ENCODE measurements at places on chromosomes 11 and 22.

DNA sequence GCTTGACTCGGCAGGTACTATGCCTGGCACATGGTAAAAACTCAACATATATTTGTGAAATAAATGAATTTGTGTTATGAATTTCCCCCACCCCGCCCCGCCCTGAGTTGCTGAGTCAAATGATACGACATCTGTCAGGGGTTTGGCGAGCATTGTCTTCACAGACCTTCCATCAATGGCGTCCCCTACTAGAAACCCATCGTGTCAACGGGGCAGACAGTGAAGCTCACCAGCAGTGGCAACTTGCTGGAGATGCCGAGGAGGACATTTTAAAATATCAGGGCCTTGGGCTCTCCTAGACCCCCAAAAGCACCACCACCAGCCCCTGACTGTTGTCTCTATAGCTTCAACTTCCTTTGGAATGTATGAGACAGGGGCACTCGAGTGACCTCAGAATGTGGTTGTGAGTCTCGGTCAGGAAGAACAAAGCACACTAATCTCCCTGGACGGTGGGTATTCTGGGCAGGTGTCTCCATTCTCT lies 761 bp upstream of the NXF1 start:
- DNase-seq, result no peak

GRCh38 chr11:34749666-34750659 lies 129.1 kb downstream of the EHF start:
- no peak for DNase-seq

DNA sequence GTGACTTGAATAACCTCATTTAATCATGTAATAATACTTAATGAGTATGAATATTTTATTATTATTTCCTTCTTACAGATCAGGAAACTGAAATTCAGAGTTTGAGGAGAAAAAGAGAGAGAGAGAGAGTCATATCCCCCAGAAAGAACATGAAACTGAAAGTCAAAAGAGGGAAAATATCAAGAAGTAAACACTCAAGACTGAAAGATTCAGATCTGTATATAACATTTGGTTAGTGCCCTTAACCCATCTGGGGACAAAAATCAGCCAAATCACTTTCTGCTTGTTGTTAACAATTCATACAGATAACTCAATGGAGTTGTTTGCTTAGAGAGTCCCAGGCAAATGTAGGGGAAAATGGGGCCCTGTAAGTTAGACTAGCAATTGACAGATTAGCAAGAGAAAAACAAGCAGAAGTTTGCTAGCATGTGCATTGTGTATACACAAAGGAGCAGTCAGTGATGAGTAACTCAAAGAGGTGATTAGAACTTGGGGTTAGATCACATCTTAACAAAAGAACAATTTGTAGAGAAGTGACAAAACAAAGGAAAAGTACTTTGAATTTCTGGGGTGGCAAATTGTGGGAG lies 25.9 kb upstream of the MMP13 start:
- DNase-seq, result no peak

DNA sequence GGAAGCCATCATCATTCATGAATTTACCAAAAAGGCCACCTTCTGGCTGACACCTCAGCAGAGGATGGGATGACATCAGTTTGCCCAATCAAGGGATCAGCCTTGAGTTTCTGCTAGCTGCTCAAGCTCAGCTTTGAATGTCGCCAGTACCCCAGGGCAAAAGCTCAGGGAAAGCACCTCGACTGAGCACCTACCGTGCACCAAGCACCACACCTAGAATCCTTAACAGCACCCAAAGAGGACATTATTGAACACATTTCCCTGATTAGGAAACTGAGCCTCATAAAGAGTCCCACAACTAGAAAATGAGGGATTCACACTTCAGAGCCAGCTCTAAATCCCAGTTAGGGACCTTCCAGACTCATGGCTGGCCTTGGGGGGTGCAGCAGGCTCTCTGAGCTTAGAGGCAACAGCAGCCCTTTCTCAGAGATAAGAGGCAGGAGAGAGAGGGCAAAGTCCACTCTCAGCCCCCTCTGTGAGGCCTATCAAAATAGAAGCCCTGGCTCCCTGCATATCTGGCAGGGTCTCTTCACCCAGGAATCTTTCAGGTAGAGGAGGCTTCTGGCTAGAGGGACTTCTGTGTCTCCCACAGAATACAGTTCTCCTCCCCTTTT lies 13.4 kb upstream of the DAGLA start:
- no peak for DNase-seq

DNA sequence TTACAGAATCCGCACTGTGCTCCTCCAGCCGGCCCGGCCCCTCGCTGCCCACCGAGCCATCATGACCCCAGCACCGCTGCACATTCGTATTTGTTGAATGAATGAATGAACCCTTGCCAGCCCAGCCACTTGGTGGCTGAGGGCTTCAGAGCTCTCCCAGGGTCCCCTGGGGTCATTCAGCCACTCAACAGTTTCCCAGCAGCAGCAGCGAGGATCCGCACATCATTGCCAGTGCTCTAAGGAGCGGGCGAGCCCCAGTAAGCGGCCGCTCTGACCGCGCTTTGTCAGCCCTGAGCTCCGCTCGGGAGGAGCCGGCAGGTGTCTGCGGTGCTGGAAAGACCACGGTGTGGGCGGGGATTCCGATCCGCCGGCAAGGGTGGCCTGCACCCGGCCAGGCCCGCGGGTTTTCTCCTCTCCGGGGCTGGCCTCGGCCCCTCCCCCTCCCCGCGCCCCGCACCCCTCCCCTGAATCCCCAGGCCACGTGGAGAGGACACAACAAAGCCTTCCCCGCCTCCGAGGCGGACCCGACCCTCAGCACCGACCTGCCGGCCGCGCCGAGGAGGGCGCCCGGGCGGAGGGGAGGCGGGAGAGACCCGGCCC lies 563 bp downstream of the BID start:
- peak; percentile 41 for DNase-seq

GRCh38 chr11:73265853-73266645 lies 6.1 kb upstream of the P2RY6 start:
- no peak for DNase-seq

DNA sequence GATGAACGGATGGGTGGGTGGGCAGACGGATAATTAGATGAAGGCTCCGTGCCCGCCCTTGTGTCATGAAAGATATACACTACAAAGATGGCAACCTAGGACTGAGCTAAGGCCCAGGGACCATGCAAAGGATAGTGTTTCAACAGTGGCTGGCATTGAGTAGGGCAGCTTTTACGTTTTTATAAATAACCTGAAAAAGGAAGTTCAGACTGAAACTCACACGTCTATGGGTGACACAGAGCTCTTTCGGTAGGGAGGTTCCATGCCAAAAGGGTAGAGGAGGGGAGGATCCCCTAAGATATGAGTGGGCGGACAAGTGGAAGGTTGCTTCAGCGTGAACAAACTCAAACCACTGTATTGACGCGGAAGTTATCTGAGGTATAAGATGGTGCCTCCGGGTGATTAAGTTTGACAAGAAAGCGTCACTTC lies 90.5 kb downstream of the UBASH3B start:
- no peak for DNase-seq

- no peak for DNase-seq
These were observed 1.9 kb downstream of the DUSP18 start for GRCh38 chr22:30665786-30666185.

- DNase-seq, result no peak
These were observed 51.2 kb downstream of the TPBGL start for GRCh38 chr11:75291741-75292140.

- no peak for DNase-seq
These were observed 165.1 kb downstream of the DBX1 start for GRCh38 chr11:19995145-19995544.

- DNase-seq, result no peak
These were observed 113.1 kb downstream of the RBFOX2 start for GRCh38 chr22:35915477-35916013.

GRCh38 chr22:24421428-24421931 lies 5.9 kb upstream of the ADORA2A start:
- DNase-seq, result no peak

DNA sequence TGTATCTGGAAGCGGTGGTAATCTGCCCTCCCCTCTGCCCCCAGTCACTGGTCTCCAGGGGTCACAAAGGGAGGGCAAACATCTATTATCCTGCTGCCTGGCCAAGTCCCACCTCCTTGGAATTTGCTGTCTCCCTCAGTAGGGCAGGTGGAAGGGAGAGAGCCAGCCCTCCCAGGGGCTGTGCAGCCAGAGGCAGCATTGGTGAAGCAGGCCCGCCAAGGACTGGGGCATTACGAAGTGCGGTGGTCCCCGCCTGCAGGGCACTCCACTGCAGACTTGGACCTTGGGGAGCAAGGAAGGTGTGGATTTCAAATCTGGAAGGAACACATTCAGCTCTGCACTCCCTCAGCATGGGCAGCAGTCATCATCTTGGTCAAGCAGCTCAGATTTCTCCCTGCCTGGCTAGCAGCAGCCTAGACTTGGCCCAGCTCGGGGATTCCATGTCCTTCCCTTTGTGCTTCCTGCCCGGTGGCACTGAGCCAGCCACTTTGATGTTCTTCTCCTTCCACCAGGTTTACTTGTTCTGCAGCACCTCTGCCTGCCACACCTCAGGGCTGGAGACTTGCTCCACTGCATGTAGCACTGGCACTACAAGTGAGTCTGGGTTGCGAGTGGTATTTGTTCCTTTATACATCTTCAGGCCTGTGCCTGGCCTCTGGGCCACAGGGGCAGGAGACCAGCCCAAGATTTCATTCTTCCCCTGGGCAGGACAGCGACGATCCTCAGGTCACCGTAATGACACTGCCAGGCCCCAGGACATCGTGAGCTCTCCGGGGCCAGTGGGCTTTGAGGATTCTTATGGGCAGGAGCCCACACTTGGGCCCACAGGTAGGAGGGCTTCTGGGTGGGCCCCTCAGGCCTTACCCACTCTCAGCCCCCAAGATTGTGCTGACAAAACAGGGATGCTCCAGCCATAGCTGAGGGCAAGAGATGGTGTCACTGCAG lies 7.4 kb downstream of the ZP1 start:
- DNase-seq, result no peak

DNA sequence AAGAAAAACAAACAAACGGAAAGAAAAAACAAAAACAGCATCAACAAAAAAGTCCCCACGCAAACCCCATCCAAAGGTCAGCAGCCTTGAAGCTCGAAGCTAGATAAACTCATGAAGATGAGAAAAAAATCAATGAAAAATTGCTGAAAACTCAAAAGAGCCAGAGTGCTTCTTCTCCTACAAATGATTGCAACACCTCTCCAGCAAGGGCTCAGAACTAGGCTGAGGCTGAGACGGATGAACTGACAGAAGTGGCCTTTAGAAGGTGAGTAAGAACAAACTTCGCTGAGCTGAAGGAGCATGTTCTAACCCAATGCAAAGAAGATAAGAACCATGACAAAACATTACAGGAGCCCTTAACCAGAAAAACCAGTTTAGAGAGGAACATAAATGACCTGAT lies 18.4 kb upstream of the FTH1 start:
- no peak for DNase-seq

DNA sequence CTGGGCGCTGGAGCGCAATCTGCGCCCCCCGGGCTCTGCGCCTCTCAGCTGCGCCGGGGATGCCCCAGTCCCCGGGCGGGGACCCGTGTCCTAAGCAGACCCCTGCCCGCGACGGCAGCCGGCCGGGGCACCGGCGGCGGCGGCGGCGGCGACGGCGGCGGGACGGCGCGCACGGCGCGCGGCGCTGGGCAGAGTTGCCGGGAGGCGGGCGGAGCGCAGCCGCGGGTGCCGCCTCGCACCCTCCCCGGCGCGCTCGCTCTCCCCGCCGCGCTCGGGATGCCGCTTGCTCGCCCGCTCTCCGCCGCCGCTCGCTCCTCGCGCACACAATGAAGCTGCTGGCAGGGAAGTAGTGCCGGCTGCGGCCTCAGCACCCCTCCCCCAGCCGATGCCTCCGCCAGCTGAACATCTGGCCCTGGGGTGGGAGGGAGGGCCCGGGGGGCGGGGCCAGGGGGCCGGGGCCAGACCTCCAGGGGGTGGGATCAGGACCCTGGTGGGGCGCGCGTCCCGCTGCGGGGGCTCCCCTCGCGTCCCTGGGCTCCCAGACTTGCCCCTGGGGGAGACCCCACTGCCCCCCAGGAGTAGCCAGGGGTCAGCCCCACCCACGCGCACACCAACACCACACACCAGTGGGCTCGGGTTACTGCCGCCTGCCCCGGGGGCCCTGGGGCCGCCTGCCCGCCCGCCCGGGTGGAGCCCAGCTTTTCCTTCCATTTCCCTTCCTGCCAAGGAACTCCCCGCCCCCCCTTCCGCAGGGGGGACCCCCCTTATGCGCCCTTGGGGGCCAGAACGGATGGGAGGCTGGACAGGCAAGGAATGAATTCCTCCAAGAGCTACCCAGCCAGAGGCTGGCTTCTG lies at the start of gene RCOR2:
Gene RCOR2 (minus strand): TSS at position 328 of the 855 bp plus-strand sequence. CDS start 708 bp downstream, outside the sequence.
- peak; percentile 78 for DNase-seq

DNA sequence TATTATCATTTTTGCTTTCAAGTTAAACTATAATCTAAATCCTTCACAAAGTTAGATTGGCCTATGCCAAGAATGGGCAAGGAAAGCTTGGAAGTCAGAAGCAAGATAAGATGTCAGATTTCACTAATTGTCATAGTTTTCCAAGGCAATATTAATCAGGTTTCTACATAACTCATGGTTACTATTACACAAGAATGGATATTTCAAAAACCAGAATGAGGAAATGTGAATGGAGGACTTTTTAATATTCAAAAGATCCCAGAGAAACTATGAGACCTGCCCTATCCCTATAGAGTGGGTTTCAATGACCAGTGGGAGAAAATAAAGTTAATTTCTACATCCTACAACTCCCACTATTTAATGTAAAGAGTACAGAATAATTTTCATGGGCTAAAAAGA lies 203.2 kb downstream of the CASP12 start:
- no peak for DNase-seq

- peak; percentile 97 for DNase-seq
These were observed 14.3 kb downstream of the BLID start for GRCh38 chr11:122101625-122102291.

DNA sequence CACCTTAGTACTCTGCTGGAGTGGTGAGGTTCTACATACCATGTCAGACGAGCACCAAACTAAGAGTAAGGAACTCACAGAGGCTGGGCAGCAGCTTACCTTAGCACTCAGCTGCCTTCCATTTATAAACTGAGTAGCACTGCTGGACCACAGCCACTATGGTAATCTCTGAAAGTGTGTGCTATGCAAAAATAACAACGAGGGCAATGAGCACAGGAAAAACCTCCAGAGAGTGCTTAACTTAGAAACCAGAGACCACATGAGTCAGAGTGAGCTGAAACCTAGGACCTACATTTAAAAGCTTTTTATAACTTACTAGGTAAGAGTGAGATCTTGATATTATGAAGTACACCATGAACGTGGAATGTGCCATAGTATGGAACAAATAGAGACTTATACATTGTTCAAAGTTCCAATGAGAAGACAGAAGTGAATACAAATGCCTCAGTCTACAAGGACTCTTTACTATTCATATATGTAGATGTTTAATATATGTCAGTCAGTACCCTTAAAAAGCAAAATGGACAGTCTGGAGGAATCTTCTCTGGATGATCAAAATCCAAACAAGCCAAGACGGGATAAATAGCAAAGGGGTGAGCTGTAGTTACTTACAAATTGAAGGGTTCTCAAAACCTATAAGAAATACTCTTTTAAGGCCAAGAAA lies 17.2 kb upstream of the CD59 start:
- DNase-seq, result no peak
